ENCODE measurements at places on chromosomes 6 and 20.

GRCh38 chr6:5553767-5554166 is 292.5 kb downstream of the FARS2 start:
- no peak for DNase-seq

GRCh38 chr20:11766961-11767360 is 150.7 kb upstream of the BTBD3 start:
- DNase-seq: no peak

DNA sequence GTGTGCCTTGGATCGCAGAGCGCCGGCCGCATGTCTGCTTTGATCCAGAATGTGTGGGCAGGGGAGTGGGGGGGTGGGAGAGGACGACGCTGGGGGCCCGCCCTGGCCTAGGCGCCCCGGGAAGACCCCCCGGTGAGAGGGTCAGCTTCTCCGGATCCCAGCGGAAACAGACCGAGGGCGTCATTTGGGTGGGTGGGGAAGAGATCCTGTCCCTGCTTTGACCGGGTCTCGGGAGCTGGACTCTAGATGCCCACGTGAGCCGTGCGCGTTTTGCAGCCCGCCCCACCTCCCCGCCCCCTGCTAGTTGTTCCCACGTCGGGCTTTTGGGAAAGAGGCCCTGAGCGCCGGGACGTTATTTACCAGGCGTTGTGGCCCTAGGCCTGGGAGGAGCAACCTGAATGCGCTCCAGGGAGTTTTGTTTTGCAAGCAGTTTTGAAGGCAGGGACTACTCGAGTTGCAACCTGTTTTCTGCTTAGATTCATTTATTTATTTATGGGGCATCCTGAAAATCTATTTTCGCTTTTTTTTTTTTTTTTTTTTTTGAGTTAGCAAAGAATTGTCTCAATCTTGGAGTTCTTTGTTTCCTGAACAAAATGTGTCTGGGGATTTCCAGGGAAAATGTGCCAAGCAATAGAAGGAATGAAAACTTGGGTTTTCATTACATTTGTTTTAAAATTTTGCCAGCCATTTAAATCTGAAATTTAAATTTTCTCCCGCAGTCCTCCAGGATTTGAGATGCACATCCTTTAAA is 1.6 kb downstream of the DSP start:
- DNase-seq: no peak

DNA sequence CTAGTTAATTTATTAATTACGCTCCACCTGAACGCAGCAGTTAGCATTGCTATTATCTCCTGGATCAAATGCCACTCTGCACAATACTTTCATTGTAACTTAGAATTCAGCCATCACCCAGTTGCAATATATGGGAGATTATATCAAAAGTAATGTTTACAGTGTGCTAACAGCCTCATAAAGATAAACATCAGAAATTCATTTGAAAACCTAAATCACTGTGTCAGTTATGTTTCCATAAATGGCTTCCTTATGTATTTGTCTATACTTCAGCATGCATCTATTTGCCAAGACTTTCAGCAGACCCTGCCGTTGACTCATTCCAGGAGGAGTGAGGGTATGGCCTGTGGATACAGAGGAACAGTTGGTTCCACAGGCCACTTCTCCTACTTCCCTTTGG is 300.1 kb downstream of the TFAP2B start:
- DNase-seq: no peak

GRCh38 chr6:19860235-19860877 is 23.2 kb downstream of the ID4 start:
- DNase-seq: no peak

GRCh38 chr6:30763155-30763617 is 18.8 kb upstream of the IER3 start:
- DNase-seq: no peak

GRCh38 chr20:56974499-56975250 is 291.8 kb downstream of the BMP7 start:
- DNase-seq: peak; percentile 36

DNA sequence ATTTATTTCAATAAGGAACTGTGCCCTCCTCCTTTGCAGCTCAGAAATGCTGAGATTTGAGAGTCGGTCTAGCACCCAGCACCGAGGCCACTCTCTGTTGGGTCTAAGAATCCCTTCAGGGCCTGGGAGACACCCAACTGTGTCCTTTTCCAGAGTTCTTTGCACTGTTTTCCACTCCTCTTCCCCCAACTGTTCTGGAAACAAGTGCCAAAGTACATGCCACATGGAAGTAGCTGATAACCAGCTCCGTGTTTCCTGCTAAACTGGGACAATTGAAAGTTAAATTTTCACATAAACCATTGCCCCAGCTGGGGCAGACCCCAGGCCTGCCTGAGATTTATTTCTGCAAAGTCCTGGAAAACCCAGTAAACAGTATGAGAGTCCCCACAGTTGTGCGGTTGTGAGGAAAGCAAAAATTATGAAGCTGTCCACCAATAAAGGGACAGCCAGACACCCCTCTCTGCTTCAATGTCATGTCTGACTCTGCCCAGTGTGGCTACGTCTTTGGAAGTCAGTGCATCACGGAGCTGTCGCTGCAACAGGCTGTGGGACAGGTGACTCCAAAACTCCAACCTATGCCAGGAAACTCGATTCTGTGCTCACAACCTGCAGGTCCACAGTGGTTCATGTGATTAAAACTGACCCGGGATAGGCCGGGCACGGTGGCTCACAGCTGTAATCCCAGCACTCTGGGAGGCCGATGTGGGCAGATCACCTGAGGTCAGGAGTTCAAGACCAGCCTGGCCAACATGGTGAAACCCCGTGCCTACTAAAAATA is 178.0 kb upstream of the AFDN start:
- DNase-seq: no peak

DNA sequence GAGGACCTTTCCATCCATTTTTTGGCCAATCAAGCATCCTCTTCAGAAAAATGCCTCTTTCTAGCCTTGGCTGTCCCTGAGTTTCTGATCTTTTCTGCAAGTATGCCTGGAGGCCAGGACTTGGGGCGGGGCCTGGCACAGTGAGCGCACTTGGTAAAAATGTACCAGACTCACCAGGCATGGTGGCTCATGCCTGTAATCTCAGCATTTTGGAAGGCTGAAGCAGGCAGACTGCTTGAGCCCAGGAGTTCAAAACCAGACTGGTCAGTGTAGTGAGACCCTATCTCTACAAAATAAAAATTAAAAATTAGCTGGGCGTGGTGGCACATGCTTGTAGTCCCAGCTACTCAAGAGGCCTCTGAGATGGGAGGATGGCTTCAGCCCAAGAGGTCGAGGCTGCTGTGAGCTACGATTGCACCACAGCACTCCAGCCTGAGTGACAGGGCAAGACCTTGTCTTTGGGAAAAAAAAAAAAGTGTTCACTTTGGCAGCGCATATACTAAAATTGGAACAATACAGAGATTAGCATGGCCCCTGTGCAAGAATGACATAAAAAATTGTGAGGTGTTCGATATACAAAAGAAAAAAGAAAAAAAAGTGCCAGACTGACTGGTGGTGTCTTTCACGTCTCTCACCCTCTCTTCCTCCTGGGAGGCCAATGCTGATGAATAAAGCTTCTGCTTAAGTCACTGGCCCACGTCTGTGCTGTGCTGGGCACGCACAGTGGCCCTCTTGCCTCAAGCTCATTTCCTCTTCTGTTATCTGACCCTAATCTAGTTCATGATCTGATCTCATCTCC is 18.1 kb upstream of the SLC9A8 start:
- no peak for DNase-seq

DNA sequence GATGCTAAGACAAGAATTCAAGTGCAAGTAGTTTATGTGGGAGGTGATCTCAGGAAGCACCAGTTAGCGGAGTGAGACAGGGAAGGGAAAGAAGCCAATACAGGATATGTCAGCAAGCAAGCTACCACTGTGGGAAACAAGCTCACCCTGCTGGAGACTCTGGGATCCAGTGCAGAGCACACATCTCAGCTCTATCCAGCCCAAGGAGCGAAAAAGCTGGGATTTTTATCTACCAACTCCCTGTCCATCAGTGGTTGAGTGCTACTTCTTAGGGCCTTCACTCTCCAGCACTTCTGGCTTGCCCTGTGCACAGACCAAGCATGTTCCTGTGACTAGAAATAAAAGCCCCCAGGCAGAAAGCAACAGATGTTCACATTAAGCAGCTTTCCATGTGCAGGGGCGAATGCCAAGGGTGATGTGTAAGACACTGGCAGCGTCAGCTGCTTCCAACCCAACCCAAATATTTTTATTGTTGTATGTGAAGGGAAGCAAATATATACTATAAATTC is 10.8 kb upstream of the RNF24 start:
- DNase-seq: no peak

DNA sequence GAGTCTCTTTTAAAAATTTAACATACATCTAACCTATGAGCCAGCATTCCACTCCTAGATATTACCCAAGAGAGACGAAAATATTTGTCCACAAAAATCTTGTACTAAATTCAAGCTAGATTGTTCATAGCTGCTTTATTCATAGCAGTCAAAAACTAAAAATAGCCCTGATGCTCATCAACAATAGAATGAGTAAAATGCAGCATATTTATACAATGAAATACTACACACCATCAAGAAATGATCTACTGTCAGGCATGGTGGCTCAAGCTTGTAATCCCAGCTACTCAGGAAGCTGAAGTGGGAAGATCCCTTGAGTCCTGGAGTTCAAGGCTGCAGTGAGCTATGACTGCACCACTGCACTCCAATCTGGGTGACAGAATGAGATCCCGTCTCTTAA is 22.0 kb upstream of the SRC start:
- DNase-seq: no peak

- DNase-seq: peak; percentile 54
Observed at GRCh38 chr20:35511814-35512420, 17.5 kb downstream of the C20orf173 start.

Data from Caki2 (cell line).